ENCODE measurements at places on chromosomes 12 and 14. TPM values are rescaled to one million over a fixed set of nuclear protein-coding genes. Genes with fewer than 3 reads are reported as not detected.

The WIF1 gene
- 0.28 TPM for total RNA-seq

The TGM1 gene
- 36.9 TPM for total RNA-seq

The MEG3 gene
- total RNA-seq: 6.5 TPM

The GALNT9 gene
- 4.0 TPM for total RNA-seq

The KRT4 gene
- not detected for total RNA-seq

The MLF2 gene
- 138 TPM for total RNA-seq

The MIA2 gene
- total RNA-seq: 34.2 TPM

The GALNT16 gene
- total RNA-seq: 56.8 TPM

The GPRC5D gene
- total RNA-seq: not detected

The PRH2 gene
- not detected for total RNA-seq

The HOTAIR gene
- not detected for total RNA-seq

The PTPRB gene
- 22.0 TPM for total RNA-seq

The RNASE11 gene
- total RNA-seq: not detected

The PSMC6 gene
- total RNA-seq: 77.4 TPM

Measured in right atrium auricular region (tissue), 2 donors.